Kidney (tissue), 22 donors: ENCODE measurements at places on chromosomes 3 and 15. TPM values are rescaled to one million over a fixed set of nuclear protein-coding genes. Genes with fewer than 3 reads are reported as not detected.

The FBLN2 gene
- total RNA-seq, result 43.4 TPM

The WDR76 gene
- total RNA-seq, result 4.8 TPM

The EPHA6 gene
- total RNA-seq, result 0.66 TPM

The GOLGA6L9 gene
- total RNA-seq, result 2.9 TPM

The PLXNA1 gene
- total RNA-seq, result 29.0 TPM

The PIERCE2 gene
- 2.7 TPM for total RNA-seq

The CFAP100 gene
- not detected for total RNA-seq

The TRIM42 gene
- total RNA-seq, result not detected

The STRA6 gene
- 2.0 TPM for total RNA-seq

The CLDN18 gene
- not detected for total RNA-seq

The CP gene
- total RNA-seq, result 72.1 TPM

DNA sequence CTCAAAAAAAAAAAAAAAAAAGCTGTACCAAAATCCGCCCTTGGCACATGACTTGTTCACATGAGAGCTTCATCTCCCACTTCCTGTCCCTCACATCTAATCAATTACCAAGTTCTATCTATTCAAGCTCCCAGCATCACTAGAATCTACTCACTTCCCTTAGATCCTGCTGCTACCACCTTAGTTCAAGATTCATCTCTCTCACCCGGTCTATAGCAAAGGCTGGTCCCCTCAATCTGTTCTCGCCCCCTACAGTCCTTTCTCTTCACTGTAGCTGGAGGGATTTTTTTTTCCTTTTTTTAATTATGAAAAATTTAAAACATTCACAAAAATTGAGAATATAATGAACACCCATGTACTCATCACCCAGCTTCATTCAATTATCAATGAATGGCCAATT lies 16.7 kb upstream of the GPR160 start:
- H3K4me1 ChIP-seq, result no peaks in the 10 kb centered on the region
- no peaks in the 10 kb centered on the region for H3K27me3 ChIP-seq
- no peak overlapping the region for H3K4me3 ChIP-seq
- no peak overlapping the region for H3K27ac ChIP-seq
- no peak for DNase-seq

DNA sequence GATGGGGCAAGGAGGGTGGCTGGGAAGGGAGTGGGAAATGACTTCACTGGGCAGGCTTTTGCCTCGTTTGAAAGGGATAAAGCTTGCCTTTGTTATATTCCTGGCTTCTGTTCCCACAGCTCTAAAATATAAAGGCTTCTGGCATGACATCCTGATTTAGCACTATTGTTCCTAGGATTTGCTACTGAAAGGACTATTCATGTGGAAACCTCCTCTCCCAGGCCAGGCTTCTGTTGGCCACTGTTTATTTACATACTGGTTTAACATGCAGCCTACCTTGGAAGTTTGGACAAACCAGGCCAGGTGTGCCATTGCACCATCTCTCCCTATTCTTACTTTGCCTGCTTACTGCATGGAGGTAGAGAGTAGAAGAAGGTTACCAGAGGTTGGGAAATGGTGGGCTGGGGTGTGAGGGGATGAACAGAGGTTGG lies 2.4 kb upstream of the LMCD1 start:
- no peak overlapping the region for H3K27ac ChIP-seq
- no peaks in the 10 kb centered on the region for H3K36me3 ChIP-seq
- DNase-seq, result peak; percentile 38
- H3K27me3 ChIP-seq, result no peaks in the 10 kb centered on the region
- H3K4me1 ChIP-seq, result peaks cover 26% of the 10 kb centered on the region
- H3K4me3 ChIP-seq, result no peak overlapping the region

GRCh38 chr3:8445861-8446260 lies 55.8 kb upstream of the LMCD1 start:
- DNase-seq, result no peak
- H3K36me3 ChIP-seq, result no peaks in the 10 kb centered on the region
- peaks cover 6% of the 10 kb centered on the region for H3K4me1 ChIP-seq

DNA sequence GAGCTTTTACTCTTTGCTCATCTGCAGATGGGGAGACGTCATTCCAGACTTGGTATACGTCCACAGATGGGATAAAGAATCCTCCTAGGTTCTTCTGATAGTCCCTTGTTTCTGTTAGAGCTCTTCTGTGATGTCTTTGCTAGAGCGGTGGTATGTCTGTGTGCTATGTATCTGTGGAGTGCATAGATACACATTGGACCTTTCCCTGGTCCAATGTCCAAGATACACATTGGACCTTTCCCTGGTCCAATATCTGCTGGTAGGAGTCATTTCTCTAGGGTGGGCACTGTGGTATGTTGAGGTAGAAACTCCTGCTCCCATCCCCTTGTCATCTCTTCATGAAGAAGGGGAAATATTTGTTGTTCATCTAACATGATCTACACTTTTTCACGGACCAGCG lies 47.5 kb upstream of the LPP start:
- H3K27me3 ChIP-seq, result no peaks in the 10 kb centered on the region
- H3K36me3 ChIP-seq, result no peaks in the 10 kb centered on the region
- H3K4me3 ChIP-seq, result no peak overlapping the region
- H3K27ac ChIP-seq, result no peak overlapping the region
- H3K4me1 ChIP-seq, result no peaks in the 10 kb centered on the region

DNA sequence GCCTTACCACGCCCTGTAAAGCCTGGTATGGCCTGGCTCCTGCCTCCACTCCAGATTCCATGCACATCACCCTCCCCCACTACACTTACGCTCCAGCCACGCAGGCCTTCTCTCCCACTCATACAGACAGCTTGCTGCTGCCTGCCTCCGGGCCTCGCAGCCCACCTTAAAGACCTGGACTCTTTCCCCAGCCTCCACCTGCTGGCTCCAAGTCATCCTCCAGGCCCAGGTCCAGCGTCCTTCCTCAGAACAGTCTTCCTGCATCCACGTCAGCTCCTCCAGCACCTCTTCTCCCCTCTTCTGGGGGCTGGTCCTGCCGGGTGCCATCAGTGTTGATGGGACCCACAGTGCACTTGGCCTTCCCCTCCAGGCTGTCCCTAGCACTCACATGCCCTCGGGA lies 75.5 kb downstream of the NUP210 start:
- H3K4me1 ChIP-seq, result no peaks in the 10 kb centered on the region
- no peak overlapping the region for H3K4me3 ChIP-seq
- no peak overlapping the region for H3K27ac ChIP-seq

DNA sequence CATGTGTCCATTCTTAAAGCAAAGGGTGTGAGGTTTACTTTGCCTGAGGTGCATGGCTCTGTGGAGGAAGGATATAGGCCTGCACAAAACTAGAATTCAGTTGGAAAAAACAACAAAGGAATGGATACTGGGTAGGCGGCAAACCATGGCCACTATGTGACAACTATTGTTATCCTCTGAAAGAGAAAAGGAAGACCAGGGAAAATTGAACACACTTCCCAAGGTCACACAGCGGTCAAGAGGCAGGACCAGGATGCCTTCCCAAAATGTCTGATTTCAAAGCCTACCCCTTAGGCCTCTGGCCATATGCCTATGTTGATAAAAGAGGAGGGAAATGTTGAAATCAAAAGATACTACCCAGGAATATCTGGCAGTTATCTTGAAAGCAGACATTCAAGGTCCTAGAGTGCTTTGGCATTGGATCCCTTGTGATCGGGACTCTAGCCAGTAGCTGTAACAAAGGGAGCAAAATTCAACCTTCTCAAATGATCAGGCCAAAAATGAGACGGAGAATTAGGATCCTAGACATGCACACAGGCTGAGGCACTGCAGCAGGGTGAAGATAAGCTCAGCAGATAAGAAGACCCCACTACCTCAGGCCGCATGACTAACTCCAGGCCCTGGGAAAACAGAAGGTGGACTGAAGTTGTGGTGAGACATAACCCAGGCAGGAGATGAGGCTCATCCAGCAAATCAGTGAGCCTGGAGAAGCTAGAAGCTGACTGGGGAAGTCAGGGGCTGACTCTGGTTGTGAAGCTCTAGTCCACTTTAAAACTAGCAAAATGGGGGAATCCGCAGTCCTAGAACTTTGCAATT lies 292.2 kb downstream of the NEK10 start:
- no peaks in the 10 kb centered on the region for H3K36me3 ChIP-seq
- peaks cover 2% of the 10 kb centered on the region for H3K4me1 ChIP-seq
- no peaks in the 10 kb centered on the region for H3K27me3 ChIP-seq

DNA sequence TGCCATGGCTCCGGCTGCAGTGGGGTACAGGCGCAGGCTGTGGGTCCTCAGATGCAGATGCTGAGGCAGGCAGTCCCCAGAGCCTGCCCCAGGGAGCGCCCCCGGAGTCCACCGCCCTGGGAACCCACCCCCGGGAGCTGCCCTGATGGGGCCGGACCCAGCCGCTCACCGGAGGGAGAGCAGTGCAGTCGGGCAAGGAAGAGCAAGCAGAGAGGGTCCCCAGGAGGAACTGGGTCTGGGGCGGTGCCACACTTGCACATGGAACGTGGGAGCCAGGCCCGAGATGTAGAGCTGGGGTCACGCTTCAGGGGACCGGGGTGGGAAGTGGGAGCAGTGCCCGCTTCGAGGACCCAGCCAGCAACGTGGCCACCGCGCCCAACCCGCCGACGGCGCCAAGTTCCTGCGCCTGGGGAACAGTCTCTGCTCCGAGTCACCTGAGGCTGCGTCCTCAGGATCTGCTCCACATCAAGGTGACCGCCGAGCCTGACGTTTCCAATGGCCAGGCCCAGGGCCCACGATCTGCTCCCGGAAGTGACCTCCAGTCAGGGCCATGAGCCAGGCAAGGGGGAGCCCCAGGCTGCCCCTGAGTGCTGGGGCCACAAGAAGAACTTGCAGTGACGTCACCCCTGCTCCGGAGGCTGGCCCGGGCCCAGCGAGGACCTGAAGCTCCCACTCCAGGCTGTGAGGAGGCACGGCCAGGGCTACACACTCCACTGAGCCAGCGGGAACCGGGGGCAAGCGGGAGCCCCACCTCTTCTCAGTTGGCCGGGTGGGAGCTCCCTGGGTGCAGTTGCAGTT lies 27.0 kb upstream of the TFG start:
- no peak overlapping the region for H3K27ac ChIP-seq
- no peaks in the 10 kb centered on the region for H3K4me1 ChIP-seq
- peak; percentile 17 for DNase-seq
- H3K4me3 ChIP-seq, result no peak overlapping the region

- H3K27me3 ChIP-seq, result no peaks in the 10 kb centered on the region
- no peak for DNase-seq
- H3K4me1 ChIP-seq, result peaks cover 3% of the 10 kb centered on the region
- H3K36me3 ChIP-seq, result no peaks in the 10 kb centered on the region
These were observed 215.2 kb downstream of the OSBPL10 start for GRCh38 chr3:31765871-31766270.

- no peak for DNase-seq
- no peak overlapping the region for H3K27ac ChIP-seq
- H3K4me1 ChIP-seq, result no peaks in the 10 kb centered on the region
- no peak overlapping the region for H3K4me3 ChIP-seq
- H3K36me3 ChIP-seq, result no peaks in the 10 kb centered on the region
- H3K27me3 ChIP-seq, result no peaks in the 10 kb centered on the region
These were observed 5.5 kb downstream of the IL12A start for GRCh38 chr3:159994182-159994581.

DNA sequence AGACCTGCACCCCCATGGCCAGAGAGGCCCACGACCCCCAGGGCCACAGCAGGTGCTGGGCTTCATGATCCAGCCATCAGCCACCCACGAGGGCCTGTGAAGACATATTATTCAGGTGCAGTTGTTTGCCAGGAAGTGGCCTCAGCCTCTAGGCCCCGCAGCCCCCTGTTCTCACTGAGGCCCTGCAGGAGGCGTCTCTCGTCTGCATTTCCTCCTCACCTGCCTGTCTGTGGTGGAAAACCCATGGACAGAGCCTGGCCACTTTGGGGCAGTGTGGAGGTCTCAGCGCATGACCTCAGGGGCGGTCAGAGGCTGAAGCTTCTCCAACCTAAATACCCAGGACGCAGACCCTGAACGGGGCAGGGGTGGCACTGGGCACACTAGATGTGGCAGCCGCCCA lies 18.6 kb downstream of the UROC1 start:
- H3K36me3 ChIP-seq, result no peaks in the 10 kb centered on the region
- H3K4me3 ChIP-seq, result no peak overlapping the region
- DNase-seq, result no peak
- no peak overlapping the region for H3K27ac ChIP-seq
- no peaks in the 10 kb centered on the region for H3K4me1 ChIP-seq

GRCh38 chr3:173644086-173645082 lies 246.8 kb downstream of the NLGN1 start:
- no peak for DNase-seq
- no peak overlapping the region for H3K27ac ChIP-seq
- no peaks in the 10 kb centered on the region for H3K36me3 ChIP-seq
- H3K4me1 ChIP-seq, result no peaks in the 10 kb centered on the region

GRCh38 chr15:90221246-90221900 lies 12.4 kb downstream of the CIB1 start:
- H3K4me3 ChIP-seq, result no peak overlapping the region
- H3K27me3 ChIP-seq, result no peaks in the 10 kb centered on the region
- H3K4me1 ChIP-seq, result peaks cover 6% of the 10 kb centered on the region
- peak; percentile 73 for DNase-seq

DNA sequence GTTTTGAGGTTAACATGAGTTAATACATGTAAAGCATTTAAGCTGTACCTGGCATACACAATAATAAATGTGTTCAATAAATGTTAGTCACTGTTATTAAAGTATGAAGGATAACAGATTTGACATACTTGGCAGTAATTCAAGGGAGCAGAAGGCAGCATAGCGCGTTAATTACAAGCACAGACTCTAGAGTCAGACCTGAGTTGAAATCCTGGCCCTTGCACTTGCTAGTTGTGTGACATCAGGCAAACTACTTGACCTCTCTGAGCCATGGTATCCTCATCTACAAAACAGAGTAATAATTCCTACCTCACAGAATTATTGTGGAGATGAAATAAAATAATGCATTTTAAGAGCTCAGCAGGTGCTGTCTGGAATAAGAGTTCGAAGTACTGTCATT lies 5.4 kb downstream of the IFT122 start:
- H3K36me3 ChIP-seq, result no peaks in the 10 kb centered on the region
- peaks cover 32% of the 10 kb centered on the region for H3K4me1 ChIP-seq
- H3K4me3 ChIP-seq, result no peak overlapping the region
- no peak overlapping the region for H3K27ac ChIP-seq
- no peak for DNase-seq

DNA sequence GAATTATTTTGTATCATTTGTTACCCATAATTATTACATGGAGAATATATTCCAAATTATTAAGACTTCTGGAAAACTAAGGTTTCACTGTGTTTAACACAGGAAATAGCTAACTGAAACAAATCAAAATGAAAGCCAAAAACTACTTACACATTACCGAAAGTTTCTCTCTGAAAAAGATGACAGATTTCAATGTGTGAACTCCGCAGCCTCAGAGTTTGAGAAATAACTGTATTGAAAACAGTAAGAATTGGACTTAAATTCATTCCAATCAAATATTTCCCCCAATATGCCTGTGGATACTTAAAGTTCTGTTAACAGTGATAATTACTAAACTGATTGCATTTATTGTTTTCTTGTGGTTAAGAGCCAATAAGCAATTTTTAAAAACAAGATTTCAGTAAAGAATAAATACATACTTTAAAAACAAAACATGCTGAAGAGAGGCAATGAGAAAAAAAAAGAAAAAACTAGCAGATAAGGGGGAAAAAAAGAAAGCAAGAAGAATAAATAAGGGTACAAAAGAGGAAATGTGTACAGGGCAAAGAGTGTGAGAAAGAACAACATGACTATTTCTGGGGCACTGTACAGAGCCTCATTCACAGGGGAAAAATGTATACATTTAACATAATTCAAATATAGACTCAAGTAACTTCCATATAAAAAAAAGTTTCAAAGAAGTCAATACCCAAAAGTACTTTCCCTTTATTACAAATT lies 30.7 kb downstream of the DENND4A start:
- no peaks in the 10 kb centered on the region for H3K4me1 ChIP-seq
- H3K36me3 ChIP-seq, result no peaks in the 10 kb centered on the region
- H3K4me3 ChIP-seq, result no peak overlapping the region
- H3K27me3 ChIP-seq, result no peaks in the 10 kb centered on the region

- H3K36me3 ChIP-seq, result peaks cover 2% of the 10 kb centered on the region
- H3K4me3 ChIP-seq, result no peak overlapping the region
- no peak for DNase-seq
- H3K27ac ChIP-seq, result no peak overlapping the region
These were observed 3.4 kb downstream of the TMCC1 start for GRCh38 chr3:129890125-129890524.
